ENCODE measurements at places on chromosomes 4 and X.
A peak's percentile ranks its signal among the peaks of the same experiment; 100 is the strongest.

GRCh38 chrX:103849558-103849957, 17.5 kb upstream of the RAB9B start:
- H3K36me3 ChIP-seq: no peaks in the 10 kb centered on the region
- DNase-seq: no peak
- H3K4me1 ChIP-seq: no peaks in the 10 kb centered on the region
- H3K4me3 ChIP-seq: no peak overlapping the region
- no peak overlapping the region for H3K27ac ChIP-seq

DNA sequence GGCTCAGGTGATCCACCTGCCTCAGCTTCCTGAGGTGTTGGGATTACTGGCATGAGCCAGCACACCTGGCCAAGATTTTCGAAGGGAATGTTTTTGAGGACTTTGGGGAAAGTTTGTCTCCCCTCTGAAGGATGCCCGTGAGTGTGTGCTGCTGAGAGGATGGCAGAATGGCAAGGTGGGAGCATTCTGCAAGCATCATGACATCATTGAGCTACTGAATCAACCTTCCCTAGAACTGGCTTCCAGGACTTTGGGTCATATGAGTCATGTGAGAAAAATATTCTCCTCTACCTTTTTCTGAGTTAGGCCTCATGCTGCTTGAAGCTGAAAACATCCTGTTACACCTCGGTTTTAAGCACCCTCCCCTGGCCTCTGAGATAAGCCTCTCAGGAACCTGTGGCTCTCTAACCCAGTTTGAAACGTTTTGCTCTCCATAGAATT, 31.0 kb downstream of the TMEM131L start:
- H3K36me3 ChIP-seq: no peaks in the 10 kb centered on the region
- H3K27ac ChIP-seq: peak overlapping the region; percentile 70
- H3K4me3 ChIP-seq: no peak overlapping the region
- DNase-seq: no peak
- H3K27me3 ChIP-seq: no peaks in the 10 kb centered on the region

- no peak for DNase-seq
- H3K4me1 ChIP-seq: no peaks in the 10 kb centered on the region
- H3K36me3 ChIP-seq: no peaks in the 10 kb centered on the region
- H3K27me3 ChIP-seq: no peaks in the 10 kb centered on the region
- no peak overlapping the region for H3K27ac ChIP-seq
Measured at GRCh38 chrX:68536884-68537283, 38.0 kb downstream of the YIPF6 start.

- no peak for DNase-seq
- peak overlapping the region; percentile 85 for H3K27ac ChIP-seq
- no peaks in the 10 kb centered on the region for H3K36me3 ChIP-seq
- H3K27me3 ChIP-seq: no peaks in the 10 kb centered on the region
- H3K4me3 ChIP-seq: peak overlapping the region; percentile 62
Measured at GRCh38 chrX:153935326-153935851, 552 bp upstream of the NAA10 start.

DNA sequence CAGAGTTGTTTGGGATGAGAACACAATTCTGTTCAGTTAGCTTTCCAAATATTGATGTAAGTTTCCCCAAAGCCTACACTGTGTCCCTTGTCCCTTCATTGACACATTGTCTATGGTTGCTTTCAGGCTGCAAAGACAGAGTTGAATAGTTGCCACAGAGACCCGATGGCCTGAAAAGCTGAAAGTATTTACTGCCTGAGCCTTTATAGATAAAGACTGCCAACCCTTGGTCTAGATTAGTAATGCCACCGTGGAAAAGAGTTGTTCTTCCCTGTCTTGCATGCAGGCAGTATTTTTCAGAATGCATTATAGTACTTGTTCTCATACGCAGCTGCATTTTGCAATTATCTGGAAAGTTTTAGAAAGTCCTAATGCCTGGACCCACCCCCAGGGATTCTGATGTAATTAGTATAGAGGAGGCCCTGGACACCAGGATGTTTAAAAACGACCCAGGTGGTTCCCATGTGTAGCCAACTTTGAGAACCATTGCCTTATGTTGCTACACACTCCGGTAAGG, 180.8 kb downstream of the FRMPD4 start:
- no peak overlapping the region for H3K4me3 ChIP-seq
- no peak for DNase-seq
- no peaks in the 10 kb centered on the region for H3K27me3 ChIP-seq
- no peaks in the 10 kb centered on the region for H3K36me3 ChIP-seq
- no peaks in the 10 kb centered on the region for H3K4me1 ChIP-seq

DNA sequence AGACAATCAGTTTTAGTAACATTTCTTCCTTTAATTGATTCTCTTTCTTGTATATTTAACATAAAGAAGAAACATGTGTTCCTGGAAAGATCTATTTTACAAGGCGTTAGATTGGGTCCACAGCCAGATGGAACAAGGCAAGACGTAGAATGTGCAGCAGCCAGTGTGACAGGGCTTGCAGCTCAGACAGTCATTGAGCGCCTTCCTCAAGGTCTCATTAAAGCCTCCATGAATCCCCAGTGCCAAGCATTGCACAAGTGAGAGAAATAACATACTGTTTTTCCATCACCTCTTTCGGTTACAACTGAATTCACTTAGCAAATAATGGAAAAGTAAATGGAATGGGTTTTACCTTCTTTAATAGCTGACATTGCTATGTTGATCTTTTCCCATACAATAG, 292.5 kb downstream of the USP46 start:
- no peaks in the 10 kb centered on the region for H3K36me3 ChIP-seq
- DNase-seq: no peak
- no peak overlapping the region for H3K4me3 ChIP-seq
- H3K27ac ChIP-seq: no peak overlapping the region

- DNase-seq: no peak
- H3K36me3 ChIP-seq: peaks cover 70% of the 10 kb centered on the region
- H3K27me3 ChIP-seq: no peaks in the 10 kb centered on the region
- no peaks in the 10 kb centered on the region for H3K4me1 ChIP-seq
- no peak overlapping the region for H3K4me3 ChIP-seq
Measured at GRCh38 chrX:150642423-150642822, 50.8 kb upstream of the MTMR1 start.

DNA sequence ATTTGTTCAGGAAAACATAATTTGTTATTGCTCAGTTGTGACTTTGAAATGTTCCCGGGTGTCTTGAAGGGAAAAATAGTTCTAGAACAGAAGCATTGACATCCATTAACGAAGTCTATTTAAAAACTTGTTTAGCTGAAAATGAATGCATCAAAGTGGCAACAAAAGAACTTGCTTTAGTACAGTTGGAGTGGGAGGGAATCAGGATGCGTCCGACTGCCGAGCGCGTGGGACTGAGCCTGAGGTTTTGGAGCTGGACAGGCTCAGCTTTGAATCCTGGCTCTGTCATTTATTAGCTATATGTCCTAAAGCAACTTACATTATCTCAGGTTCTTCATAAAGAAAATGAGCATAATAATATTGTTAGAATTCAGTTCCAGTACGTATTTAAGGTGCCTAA, 9.0 kb upstream of the ERVMER34-1 start:
- H3K36me3 ChIP-seq: no peaks in the 10 kb centered on the region
- H3K4me3 ChIP-seq: no peak overlapping the region
- H3K27ac ChIP-seq: no peak overlapping the region
- peaks cover 13% of the 10 kb centered on the region for H3K4me1 ChIP-seq
- no peak for DNase-seq
- no peaks in the 10 kb centered on the region for H3K27me3 ChIP-seq

DNA sequence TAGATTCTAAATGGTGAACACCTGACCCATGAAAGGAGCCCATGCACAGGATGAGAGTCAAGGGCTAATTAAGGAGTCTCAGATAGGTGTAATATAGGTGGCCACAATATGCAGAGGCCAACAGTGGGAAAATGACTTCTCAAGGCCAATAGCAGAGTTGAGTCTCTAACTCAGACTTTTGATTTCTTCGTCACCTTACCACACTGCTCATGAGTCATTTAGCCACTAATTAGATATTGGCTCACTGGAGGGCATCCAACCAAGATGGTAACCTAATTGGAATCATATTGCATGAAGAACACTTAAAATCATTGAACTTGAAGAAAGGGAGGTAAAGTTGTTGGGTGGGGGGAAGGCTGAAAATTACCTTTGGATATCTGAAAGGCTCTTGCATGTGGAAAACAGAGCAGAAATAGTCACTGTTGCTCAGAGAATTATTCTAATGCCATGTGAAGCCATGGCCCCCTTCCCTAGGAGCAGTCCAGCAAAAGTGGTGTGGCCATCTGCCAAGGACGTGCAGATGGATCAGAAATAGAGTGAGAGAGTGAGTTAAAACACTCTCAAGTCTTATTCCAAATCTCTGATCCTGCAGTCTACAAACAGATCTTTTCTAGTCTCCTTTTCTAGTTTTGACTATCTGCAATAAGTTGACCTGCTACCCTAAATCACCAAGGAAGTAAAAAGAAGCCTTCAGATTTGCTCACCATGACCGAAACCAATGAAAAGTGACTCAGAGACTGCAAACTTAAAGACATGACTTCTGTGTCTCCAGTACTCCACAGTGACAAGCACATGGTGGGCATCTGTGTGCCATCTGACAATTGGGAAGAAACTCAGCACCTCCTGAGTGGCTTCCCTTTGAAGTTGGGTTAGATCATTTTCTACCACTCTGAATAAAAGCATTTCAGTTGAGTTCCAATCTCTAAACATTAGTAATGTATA, 93.9 kb upstream of the C1QTNF7 start:
- H3K36me3 ChIP-seq: no peaks in the 10 kb centered on the region
- no peaks in the 10 kb centered on the region for H3K4me1 ChIP-seq
- no peak overlapping the region for H3K4me3 ChIP-seq
- H3K27ac ChIP-seq: no peak overlapping the region
- no peak for DNase-seq

- H3K27ac ChIP-seq: no peak overlapping the region
- no peaks in the 10 kb centered on the region for H3K4me1 ChIP-seq
- H3K36me3 ChIP-seq: no peaks in the 10 kb centered on the region
- H3K4me3 ChIP-seq: no peak overlapping the region
Measured at GRCh38 chr4:1619151-1619672, 64.9 kb downstream of the FAM53A start.

GRCh38 chrX:16002185-16002584, 121.2 kb upstream of the GRPR start:
- DNase-seq: no peak
- H3K36me3 ChIP-seq: no peaks in the 10 kb centered on the region
- no peaks in the 10 kb centered on the region for H3K27me3 ChIP-seq
- no peak overlapping the region for H3K27ac ChIP-seq
- no peaks in the 10 kb centered on the region for H3K4me1 ChIP-seq

DNA sequence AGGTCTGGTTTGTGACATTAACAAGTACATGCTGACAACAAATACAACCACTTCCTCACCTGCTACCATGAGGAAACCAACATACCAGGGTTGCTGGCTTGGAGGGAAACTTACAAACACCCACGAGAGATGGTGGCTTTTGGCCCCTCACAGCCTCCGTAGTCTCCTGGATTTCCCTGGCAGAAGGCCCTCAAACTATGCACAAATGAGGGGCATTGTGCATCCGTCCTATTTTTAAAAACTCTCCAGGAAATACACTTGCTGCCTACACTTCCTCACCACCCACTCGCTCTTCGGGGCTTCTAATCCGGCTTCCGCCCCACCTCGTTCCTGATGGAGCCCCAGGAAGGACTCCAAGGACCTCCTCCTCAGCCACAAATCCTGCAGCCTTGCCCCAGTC, 355.0 kb upstream of the GATB start:
- no peaks in the 10 kb centered on the region for H3K4me1 ChIP-seq
- no peak overlapping the region for H3K27ac ChIP-seq
- H3K27me3 ChIP-seq: no peaks in the 10 kb centered on the region
- H3K4me3 ChIP-seq: no peak overlapping the region
- DNase-seq: no peak

DNA sequence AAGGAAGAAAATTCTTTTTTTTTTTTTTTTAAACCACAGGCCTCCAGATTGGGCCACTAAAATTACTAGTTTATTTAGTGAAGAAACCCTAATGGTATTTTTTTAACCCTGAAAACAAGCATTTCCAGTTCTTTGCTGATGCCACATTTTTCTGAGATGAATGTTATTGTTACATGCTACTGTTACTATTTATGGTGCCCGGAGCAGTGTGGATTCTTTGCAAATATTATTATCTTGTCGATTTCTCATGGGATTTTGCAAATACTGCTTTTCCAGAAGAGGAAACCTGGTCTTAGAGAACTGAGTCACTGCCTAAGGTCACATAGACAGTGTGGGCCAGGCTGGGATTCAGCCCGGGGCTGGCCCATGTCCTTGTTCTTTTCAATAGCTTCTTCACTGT, 8.7 kb upstream of the ALAS2 start:
- H3K4me1 ChIP-seq: no peaks in the 10 kb centered on the region
- H3K4me3 ChIP-seq: no peak overlapping the region
- H3K27me3 ChIP-seq: no peaks in the 10 kb centered on the region
- no peak for DNase-seq

GRCh38 chrX:48957477-48957826, at the start of gene OTUD5:
Gene OTUD5 (minus strand): TSS chrX:48957607. CDS start chrX:48957570, 37 bp downstream.
- peaks cover 5% of the 10 kb centered on the region for H3K4me1 ChIP-seq

- no peaks in the 10 kb centered on the region for H3K27me3 ChIP-seq
- H3K36me3 ChIP-seq: no peaks in the 10 kb centered on the region
- DNase-seq: no peak
- H3K4me1 ChIP-seq: peaks cover 77% of the 10 kb centered on the region
Measured at GRCh38 chr4:184814686-184815045, 11.1 kb downstream of the ACSL1 start.

GRCh38 chrX:46823481-46823880, 13.4 kb upstream of the RP2 start:
- H3K36me3 ChIP-seq: no peaks in the 10 kb centered on the region
- no peak overlapping the region for H3K4me3 ChIP-seq
- DNase-seq: no peak
- H3K27me3 ChIP-seq: no peaks in the 10 kb centered on the region
- peaks cover 31% of the 10 kb centered on the region for H3K4me1 ChIP-seq

DNA sequence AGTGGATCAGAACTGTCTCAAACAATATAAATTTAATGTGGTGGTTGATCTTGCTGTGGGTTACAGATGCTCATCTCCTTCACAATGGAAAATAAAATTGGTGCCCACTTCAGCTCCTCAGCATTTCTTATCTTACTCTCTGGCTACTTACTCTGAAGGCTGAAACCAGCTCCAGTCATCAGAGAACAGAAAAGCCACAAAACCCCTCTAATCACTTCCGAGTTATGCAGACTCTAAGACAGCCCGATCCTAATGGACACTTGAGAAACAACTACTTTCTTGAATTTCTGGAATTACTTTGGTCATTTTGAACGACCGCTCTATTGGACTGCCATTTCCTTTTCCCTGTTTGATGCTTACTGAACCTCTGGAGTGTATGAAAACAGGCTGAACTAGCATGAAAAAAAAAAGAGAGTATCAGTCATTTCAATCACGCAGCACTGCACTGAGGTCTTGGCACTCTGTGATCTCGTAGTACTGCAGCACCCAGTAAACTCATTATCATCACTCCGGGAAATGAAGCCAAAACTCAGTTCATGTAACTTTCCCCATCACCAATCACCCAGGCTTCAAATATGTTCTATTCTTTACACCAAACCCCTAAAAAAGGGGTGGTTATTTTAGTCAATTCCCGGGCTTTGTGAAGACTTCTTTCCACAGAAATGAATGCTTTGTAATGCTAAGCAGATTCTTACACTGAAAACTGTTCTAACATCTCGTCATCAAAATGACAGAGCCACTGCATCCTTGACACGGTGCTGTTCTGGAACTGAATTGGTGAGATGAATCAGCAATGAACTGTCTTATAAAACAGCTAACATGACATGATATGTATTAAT, 54.5 kb downstream of the TSPAN5 start:
- H3K36me3 ChIP-seq: no peaks in the 10 kb centered on the region
- H3K4me3 ChIP-seq: no peak overlapping the region
- H3K4me1 ChIP-seq: no peaks in the 10 kb centered on the region
